ENCODE measurements at places on chromosomes 2 and 18.

DNA sequence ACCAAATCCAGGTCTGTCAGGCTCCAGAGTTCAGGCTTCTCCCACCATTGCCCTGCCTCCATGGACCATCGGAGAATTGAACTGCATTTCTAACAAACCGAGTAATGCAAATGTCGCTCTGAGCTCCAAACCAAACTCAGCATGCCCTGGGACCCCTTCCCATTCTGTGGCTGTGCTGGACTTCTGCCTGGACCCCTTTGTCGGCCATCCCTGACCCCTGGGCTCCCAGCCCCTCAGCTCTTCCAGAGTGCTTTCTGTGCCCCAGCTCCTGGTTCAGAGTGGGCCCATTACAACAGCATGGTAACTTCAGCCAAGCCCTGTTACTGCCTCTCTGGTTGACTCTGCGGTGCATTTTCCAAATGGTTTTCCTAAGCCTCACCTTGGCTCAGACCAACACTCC, 55.1 kb upstream of the MAPRE3 start:
- no peak for DNase-seq

GRCh38 chr18:76491776-76492668, 3.0 kb downstream of the ZNF516 start:
- peak; percentile 46 for DNase-seq

DNA sequence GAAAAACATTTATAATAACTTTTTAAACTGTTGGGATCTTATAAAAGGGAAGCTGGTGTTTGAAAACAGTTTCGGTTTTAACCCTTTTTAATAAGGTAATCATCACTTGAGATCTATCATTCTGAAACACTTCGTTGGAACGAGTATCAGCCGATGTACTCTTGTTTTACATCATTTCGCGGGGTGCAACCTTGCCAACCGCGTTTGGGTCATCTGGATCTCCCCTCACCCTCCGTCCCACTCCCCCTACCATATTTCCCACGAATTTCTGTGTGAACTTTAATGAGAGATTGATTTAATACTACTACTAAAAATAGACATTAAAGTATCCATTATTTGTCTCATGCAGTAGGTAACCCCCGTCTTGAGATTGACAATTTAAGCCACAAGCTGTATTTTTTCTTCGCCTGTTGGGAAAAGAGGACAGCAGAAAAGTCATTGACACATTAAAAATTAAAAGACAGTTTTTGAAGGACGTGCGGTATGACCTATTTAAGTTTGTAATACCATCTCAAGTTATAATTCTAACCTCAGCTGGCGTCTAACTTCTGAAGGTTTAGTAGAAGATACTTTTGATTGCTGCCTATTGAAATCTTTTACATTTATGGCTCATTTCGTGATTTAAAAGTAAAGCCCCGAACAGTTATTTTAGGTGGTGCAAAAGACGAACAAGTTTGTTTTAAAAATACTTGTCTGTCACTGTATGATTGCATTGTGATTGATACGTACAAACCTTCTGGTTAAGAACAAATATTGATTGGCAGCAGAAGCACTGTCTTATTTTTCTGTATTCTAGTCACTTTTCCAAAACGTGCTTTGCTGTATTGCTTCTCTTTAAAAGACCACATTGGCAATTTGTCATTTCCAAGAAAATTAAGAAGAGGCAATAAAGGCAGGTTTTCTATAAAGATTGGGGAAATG, 1.5 kb downstream of the CREB1 start:
- DNase-seq = no peak

GRCh38 chr2:137928547-137929518, 35.4 kb upstream of the HNMT start:
- DNase-seq = no peak

DNA sequence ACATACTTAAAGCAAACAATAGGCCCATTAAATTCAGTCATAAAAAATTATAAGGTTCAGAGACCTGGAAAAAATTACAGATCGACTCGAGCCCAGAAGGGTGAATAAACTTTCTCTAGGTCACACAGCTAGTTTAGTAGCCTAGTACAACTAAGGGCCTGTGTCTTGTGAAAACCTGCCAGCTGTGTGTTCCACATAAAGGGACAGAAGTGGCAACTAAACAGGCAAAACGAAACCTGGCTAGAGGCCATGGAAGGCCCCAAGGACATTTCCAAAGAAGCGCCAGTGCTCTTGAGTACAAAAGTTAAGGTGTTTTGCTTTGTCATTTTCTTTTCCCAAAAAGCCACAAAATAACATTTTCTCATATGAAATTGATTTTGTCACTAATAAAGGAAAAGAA, 164.9 kb downstream of the L3MBTL4 start:
- no peak for DNase-seq

GRCh38 chr2:37635504-37636380, 35.7 kb downstream of the CDC42EP3 start:
- DNase-seq = no peak

DNA sequence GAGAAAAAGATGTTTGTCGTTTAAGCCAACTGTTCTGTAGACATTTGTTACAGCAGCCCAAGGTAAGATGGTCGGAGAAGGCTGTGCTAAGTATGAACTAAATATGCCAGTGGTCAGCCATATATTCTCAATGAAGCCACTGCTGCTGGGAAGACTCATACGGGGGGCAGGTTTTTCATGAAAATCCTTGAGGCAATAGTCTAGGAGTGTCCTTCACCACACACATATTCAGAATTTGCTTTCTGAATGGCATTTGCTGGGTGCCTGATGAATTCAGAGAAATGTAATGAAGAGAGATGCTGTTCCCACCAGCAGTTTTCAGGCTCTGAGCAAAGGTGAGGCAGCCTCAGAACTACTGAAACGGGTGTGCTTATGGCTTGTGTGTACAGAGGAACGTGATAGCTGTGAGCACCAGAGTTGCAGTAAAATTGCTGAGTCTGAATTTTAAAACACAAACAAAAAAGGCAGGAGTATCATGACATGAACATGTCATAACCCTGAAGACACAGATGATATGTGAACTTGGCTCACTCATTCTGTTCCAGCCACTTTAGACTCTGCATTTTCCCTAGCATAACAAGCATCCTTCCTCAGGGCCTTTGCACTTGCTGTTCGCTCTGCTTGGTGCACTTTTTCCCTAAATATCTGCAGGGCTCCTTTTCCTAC, 21.3 kb upstream of the TCF4 start:
- no peak for DNase-seq

DNA sequence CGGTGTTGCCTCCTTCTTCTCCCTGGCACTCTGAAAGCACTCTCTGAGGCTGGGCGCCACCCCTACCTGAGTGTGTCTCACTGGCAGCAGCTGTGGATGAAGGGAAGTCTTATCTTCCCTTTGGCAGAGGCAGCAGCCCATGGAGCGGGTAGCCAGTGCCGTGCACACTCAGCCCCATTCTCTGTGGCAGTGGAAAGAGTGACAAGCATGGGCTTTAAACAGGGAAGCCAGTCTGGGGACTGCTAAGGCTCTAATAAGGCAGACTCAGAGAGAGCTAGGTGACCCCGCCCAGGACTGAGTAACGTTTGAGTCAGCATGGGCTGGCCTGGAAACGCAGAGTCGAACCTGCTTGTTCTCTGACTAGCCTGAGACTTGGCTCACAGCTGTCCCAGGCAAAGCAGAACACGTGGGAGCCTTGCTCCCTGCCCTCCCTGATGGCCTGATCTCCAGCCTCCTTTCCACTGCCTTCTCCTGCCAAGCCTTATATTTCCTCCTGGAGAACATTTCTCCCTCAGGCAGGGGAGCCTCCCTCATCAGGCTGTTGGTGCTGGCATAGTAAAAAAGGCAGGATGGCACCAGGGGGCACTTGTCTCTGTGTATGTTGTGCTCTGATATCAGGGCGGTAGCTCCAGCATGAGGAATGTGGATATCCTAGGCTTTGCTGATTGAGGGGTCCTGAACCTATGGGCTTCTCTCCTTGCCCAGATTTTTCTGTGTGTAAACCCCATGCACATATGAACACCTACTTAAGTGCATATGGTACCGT, 93.9 kb upstream of the LGALSL start:
- peak; percentile 30 for DNase-seq

DNA sequence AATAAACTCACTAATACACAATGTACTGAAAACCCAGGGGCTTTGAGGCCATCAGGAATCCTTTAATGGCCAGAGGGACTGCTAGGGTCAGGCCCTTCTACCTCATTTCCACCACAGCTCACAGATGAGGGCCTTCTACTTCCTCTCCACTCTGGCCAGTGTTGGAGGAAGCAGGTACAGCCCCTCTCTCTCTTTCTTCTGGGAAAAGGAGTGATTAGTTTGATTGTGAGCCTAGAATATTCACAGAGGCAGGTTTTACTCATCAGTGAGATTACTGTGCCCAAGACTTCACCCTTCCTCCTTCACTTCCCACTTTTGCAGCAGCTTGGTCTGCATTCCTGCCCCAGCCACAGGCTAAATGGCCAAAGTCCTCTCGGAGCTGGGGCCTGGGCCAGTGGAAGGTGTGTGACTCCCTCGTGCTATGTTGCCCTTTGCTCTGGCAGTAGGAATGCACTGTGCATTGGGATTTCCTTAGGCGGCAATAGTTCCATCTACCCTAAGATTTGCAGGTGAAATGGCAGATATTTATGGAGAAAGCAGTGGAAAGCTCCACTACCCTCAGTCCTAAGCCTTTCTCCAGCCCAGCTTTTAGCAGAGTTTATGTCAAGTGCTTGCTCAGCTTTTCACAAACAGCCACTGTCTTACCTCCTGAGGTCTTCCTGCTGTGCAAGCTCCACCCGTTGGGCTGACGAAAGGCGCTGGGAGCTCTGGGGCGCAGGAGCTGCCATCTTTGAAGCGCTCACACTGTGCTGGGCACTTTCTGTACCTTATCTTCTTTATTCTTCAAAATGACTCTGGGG, 36.2 kb upstream of the YES1 start:
- DNase-seq = no peak

- DNase-seq = no peak
Measured at GRCh38 chr18:71849407-71849806, 694.7 kb downstream of the CBLN2 start.

DNA sequence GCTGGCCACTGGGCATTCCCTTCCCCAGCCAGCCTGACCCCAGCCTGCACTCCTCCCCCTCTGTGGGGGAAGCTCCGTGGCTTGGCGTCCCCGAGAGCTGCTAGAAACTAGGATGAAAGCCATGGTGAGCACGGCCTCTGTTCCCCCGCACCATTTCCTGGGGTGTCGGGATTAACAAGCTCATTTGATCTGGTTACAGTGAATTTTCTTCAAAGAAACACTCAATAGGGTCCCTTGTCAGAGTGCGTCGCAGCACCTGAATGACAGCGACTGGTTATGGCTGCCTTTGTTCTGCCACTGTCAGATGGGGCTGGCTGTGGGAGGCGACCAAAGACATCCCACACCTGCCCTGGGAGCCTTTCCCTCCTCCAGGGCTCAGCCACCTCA, 7.7 kb upstream of the ALPI start:
- no peak for DNase-seq

DNA sequence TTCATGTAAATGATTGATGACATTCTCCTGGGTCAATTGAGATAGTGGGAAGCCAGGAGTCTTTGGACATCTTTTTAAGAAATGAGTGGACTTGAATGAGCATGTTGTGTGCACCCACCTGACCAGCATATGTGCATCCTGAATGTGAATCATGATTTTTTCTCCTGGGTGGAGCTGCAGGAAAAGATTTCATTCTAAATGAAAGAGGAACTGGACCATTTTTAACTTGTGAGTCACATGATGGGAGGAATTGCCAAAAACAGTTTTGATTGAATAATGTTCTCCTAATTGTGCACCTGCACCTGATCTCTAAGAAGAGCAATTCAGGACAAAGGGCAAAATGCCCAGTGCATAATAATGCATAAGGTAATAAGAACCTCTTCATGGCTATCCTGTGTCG, 32.3 kb downstream of the COPS8 start:
- no peak for DNase-seq

DNA sequence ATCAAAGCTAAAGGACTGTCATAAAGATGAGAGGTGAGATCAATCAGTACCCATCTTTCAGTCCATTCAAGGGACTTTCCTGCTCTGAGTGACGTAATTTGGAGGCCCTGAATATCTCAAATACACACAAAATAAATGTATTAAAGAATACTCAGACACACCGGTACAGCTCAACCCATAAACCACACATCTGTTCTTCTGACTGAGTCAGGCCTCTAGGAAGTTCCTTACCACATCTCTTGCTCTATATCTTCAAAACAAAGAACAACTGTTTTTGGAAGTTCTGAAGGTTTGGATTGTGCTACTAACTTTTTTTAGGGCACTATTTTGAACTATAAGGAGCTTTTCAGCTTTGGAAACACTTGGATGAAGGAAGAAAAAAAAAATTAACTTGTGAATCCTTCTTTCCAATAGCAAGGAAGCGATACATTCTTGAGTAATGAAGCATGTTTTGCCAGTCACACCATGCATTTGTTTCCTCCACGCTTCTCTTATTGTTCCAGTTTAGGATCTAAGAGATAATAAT, 866.5 kb upstream of the VRK2 start:
- DNase-seq = no peak

DNA sequence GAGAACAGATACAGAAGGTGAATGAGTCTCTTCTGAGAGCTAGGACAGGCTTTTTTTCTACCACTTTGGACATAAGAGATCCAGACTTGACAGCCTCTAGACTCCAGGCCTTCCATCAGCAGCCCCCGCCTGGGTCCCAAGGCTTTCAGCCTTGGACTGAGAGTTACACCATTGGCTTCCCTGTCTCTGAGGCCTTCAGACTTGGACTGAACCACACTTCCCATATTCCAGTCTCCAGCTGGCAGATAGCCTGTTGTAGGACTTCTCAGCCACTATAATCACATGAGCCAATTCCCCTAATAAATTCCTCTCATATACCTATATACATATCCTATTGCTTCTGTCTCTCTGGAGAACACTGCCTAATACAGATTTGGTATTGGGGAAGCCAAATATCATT, 128.2 kb downstream of the MCFD2 start:
- no peak for DNase-seq

DNA sequence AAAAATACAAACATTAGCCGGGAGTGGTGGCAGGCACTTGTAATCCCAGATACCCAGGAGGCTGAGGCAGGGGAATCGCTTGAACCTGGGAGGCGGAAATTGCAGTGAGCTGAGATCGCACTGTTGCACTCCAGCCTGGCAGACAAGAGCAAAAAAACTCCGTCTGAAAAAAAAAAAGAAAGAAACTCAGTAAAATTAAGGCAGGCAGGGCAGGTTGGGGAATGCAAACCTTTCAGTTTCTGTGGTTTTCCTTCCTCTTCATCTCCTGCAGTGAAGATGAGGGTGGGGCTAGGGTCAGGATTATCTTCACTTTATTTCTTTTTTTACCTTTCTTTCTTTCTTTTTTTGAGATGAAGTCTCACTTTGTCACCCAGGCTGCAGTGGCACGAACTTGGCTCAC, 43.2 kb upstream of the PSME4 start:
- DNase-seq = no peak

DNA sequence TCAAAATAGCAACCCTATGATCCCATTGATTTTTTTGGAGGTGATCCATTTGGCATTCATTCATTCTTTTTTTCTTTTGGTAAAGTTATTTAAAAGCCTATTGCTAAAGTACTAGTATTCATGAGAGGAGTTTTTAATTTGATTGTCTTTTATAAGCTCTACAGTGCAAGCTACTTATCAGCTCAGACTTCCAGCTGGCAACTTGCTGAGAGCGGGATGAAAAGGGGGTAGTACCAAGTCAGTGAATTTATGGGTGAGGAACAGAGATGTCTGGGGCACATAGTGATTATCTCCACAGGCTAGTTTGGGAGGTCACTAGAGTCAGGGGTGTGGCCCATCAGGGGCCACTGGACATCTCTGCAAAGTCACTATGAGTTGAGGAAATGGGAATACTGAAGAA, 202.4 kb downstream of the PIK3C3 start:
- DNase-seq = no peak

- DNase-seq = peak; percentile 26
Measured at GRCh38 chr2:237196866-237197618, 111.4 kb downstream of the COPS8 start.

All from ovary (tissue), 10 donors.